ENCODE measurements at places on chromosomes 16 and 17.

GRCh38 chr16:89378947-89379771 is 111.2 kb downstream of the ANKRD11 start:
- DNase-seq: no peak

- DNase-seq: no peak
Measured at GRCh38 chr16:49442805-49443204, 69.2 kb downstream of the C16orf78 start.

DNA sequence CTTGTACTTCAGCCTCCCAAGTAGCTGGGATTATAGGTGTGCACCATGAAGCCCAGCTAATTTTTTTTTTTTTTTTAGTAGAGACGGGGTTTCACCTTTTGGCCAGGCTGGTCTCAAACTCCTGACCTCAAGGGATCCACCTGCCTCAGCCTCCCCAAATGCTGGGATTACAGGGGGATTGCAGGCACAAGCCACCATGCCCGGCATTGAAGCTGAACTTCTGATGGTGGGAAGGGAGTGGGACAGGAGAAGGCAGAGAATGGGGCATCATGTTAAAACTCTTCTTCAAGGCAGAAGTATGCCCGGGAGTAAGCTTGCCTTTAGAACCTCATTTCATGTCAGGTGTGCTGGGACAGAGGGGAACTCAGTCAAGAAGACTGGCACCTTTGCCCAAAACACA is 48.6 kb upstream of the ZFHX3 start:
- no peak for DNase-seq

DNA sequence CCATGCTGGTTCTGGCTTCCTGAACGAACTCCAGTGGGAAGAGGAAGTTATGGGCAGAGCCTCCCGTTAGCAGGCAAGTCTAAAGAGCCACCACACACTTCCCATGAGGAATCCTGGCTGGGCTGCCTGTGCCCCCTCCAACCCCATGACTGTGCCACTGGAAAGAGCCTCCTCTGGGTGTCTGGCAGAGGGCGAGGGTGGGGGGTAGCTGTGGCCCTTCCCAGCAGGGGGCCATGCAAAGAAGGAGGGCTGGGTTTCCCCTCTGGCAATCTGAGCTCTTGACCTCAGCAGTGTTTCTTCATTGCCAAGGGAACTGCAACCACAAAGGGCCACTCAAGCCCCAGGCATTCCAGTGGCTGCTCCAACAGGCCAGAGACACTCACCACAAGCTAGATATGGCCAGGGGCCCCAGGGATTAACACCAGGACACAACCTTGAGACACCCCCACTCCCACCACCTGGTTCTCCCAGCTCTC is 1.7 kb upstream of the RRAD start:
- no peak for DNase-seq

DNA sequence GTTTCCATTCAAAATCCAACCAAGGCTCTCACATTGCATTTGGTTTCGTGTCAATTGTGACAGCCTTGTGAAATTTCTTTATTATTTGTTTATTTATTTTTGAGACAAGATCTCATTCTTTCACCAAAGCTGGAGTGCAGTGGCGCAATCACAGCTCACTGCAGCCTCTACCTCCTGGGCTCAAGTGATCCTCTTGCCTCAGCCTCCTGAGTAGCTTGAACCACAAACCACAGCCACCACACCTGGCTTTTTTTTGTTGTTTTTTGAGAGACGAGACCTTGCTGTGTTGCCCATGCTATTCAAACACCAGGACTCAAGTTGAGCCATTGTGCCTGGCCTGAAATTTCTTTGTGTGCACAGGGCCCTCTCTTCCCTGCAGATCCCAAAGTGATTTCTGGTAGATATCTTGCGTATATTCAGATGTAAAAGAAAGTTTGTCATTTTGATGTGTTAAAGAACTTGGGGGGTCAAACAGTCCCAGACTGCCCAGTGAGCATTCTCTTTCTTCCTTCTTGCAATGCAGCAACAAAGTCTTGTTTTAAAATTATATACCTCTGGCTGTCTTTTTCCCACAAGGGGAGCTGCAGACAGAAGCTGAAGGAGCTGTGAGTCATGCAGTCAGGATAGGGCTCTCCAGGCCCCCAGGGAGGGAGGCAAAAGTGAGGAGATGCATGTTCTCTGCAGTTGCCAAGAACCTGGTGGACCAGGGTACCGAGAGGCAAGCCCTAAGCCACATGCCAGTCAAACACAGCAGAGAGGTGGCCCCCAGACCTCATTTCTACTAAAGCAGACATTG is 15.5 kb upstream of the USP22 start:
- DNase-seq: no peak

GRCh38 chr17:44807817-44808155 is 22.3 kb downstream of the GJC1 start:
- DNase-seq: no peak

DNA sequence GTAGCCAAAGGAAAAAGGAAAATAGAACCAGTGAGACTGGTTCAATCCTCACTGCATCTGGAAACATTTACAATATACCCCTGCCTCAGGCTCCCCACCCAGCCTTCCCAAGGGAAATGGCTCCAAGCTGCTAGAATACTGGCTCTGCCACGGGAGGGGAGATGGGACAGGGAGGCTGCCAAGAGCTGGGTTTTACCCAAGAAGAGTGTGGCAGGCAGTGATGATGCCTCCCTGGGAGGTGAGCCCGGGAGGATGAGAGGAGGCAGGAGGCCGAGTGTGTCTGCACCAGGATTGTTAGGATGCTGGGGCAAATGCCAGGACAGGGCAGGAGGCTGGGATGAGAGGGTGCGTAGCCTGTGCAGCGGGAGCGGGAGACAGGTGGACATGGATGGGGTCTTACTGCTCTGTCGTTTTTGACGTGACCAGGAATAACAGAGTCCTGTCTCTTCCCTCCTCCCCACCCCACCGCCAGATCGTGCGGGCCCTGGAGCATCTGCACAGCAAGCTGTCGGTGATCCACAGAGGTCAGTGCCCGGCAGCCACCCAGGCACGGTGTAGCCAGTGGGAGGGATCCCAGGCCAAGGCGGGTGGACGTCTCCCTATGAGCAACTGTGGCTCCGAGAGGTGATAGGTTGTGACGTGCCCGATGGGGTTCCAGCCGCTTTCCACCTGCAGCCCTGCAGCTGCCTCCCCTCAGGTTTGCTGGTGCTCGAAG is 18.4 kb downstream of the MAP2K3 start:
- no peak for DNase-seq

DNA sequence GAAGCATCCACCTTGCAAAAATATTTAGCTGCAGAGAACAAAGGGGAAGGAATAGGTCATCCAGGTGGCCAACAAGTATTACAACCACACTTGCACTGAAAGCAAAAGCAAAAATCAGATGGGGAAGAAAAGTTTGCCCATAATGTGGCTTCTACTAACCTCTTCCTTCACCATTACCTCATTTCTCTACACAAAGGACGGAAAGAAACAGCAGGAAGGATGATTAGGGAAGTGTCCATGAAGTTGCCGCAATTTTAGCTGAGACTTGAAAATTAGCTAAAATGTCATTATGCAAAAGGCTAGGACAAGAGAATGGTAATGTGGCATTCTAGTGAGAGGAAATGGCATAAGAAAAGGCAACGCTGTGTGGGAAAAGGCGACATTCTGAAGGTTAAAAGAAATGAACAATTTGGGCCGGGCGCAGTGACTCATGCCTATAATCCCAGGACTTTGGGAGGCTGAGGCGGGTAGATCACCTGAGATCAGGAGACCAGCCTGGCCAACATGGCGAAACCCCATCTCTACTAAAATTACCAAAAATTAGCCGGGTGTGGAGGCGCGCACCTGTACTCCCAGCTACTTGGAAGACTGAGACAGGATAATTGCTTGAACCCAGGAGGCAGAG is 13.7 kb downstream of the KANSL1 start:
- DNase-seq: no peak

All from neural crest cell (in vitro differentiated cells).